ENCODE measurements at places on chromosomes 3 and 15. TPM values are rescaled to one million over a fixed set of nuclear protein-coding genes. Genes with fewer than 3 reads are reported as not detected.

GRCh38 chr3:178059119-178059518 is 477.1 kb upstream of the KCNMB2 start:
- DNase-seq, result no peak

Gene ALPK3
- 0.20 TPM for total RNA-seq

DNA sequence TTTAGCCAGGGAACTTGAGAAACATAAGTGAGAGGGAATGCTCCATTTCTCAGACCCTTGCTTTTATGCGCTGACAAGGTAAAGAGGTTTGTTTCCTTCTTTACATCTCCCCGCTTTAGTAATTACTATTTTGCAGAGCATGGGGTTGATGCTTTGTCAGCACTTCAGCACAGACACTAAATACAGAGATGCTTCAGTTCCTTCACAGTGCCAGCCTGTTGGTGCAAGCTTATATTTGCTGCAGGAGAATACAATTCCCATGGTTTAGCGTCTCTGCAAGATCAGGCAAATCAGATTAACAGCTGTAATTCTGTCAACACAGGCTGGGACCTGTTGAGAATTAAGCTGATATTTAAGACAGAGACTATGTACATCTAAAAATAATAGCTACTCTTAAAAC is 2.9 kb downstream of the FMN1 start:
- no peak for DNase-seq

GRCh38 chr3:15007681-15008141 is 57.4 kb downstream of the MRPS25 start:
- no peak for DNase-seq

GRCh38 chr3:60552581-60552980 is 698.7 kb downstream of the FHIT start:
- no peak for DNase-seq

DNA sequence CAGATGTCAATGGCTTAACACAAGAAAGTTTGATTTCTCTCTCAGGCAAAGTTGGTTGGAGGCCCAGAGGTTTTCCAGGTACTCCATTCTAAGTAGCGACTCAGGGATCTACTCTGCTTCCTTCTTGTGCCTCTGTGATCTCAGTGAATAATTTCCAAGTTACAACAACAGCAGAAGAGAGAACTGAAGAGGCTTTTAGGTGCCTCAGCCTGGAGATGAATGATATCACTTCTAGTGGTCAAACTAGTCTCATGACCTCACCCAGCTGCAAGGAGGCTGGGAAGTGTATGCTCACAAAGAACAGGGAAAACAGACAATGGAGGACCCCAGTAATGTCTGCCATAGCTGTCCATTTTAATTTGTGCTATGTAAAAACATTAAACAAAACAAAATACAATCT is 4.6 kb upstream of the PRICKLE2 start:
- no peak for DNase-seq

DNA sequence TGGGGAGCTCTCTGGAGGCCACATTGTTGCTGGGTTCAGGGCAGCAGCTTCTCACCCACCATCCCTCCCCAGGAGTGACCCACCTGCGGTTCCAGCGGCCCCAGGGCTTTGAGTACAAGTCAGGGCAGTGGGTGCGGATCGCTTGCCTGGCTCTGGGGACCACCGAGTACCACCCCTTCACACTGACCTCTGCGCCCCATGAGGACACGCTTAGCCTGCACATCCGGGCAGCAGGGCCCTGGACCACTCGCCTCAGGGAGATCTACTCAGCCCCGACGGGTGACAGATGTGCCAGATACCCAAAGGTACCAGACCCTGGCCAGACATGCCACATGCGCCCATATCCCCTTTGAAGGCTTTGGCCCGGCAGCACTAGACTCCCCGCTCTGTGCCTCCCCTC is 26.1 kb downstream of the SHF start:
- DNase-seq, result no peak

Gene FGF12
- not detected for total RNA-seq

- no peak for DNase-seq
Measured at GRCh38 chr3:177693616-177694264, 496.5 kb upstream of the TBL1XR1 start.

GRCh38 chr3:21795921-21796320 is 44.9 kb upstream of the ZNF385D start:
- no peak for DNase-seq
